Activated CD8-positive, alpha-beta memory T cell treated with anti-CD3 and anti-CD28 coated beads, Interleukin-2, amount 50 U/mL, for 4 hours (primary cell): ENCODE measurements at places on chromosomes 6 and 20.

- no peak for DNase-seq
Measured at GRCh38 chr6:53175027-53175426, 26.4 kb upstream of the GCM1 start.

DNA sequence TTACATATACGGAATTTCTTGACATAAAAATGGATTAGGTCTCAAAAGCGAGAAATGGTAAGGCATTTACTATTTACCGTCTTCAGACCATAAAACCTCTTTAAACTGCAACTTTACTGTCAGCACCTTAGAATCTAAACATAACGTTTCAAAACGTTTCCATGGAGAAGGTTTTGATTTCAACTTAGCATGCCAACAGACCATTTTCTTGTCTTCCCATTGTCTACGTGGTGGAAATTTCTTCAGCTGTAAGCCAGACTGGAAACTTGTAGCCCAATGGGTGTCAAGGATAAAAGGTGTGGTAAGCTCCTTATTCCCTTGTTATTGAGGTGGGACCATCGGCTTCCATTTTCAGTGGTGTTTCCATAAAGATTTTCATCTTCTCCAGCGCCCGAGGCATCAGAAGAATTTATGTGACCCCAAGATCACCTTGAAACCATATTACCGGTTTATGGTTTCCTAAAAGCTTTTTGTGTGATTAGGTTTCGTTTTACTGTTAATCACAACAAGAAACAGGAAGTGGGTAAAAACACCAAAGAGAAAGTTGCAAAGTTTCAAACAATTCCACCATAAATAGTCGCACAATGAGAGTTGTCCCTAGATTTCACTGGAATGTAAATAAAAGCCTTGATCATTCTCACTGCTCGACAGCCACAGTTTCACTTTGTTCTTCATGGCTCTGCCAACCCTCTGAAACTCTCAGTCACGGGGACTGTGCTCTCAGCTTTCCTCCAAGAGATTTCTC lies 63.0 kb upstream of the CD2AP start:
- DNase-seq: no peak

GRCh38 chr6:160085713-160086505 lies 35.7 kb upstream of the SLC22A1 start:
- DNase-seq: no peak

DNA sequence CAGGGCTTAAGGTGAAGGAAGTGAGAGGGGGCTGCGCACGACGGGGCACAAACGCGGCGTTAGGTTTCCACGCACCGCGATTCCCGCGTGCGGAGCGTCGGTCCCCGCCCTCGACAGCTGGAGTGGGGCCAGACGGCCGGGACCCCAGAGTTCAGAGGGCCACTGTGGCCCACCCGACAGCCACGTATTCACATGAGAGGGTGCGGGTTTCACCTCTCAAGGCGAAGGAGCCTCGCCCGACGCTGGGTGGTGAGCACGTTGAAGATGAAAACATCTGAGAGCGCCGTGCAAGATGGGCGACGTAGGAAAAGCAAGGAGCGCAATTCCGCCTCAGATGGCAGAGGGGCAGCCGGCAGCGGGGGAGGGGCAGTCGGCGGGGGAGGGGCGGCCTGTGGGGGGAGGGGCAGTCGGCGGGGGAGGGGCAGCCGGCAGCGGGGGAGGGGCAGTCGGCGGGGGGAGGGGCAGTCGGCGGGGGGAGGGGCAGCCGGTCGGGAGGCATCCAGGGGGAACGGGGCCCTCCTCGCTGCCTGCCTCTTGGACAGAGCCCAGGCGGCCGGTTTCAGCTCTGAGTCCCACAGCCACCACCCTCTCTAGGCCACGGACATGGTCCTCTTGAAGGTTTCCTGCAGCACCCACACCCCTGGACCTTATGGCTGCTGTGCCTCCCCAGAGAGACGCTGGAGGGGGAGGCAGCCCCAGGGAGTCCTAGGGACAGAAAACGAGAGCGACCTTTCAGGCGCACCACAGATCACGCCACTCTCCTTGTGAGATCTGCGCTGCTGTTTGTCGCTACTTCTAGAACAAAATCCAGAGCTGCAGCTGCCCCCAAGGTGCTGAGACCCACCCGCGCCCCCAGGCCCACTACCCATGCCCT lies 113.7 kb downstream of the DLL1 start:
- no peak for DNase-seq

- DNase-seq: no peak
Measured at GRCh38 chr20:63484651-63485403, 12.4 kb upstream of the KCNQ2 start.

- no peak for DNase-seq
Measured at GRCh38 chr6:150261997-150262697, 106.7 kb upstream of the IYD start.

DNA sequence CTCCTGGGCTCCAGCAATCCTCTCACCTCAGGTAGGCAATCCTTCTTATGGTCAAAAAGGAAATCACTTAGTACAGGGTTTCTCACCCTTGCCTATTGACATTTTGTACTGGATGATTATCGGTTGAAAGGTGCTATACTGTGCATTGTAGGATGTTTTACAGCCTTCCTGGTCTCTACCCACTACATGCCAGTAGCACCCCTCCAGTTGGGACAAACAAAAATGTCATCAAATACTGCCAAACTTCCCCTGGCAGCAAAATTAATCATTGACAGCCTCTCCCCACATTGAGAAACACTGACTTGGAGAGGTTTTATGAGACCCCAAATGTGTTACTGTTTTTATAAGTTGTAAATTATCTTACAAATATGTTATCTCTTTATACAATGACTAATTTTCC lies 368.1 kb downstream of the PKHD1 start:
- DNase-seq: no peak

- no peak for DNase-seq
Measured at GRCh38 chr20:63534831-63535651, 2.1 kb downstream of the PTK6 start.

- DNase-seq: no peak
Measured at GRCh38 chr6:85641522-85641896, 1.2 kb downstream of the SYNCRIP start.

DNA sequence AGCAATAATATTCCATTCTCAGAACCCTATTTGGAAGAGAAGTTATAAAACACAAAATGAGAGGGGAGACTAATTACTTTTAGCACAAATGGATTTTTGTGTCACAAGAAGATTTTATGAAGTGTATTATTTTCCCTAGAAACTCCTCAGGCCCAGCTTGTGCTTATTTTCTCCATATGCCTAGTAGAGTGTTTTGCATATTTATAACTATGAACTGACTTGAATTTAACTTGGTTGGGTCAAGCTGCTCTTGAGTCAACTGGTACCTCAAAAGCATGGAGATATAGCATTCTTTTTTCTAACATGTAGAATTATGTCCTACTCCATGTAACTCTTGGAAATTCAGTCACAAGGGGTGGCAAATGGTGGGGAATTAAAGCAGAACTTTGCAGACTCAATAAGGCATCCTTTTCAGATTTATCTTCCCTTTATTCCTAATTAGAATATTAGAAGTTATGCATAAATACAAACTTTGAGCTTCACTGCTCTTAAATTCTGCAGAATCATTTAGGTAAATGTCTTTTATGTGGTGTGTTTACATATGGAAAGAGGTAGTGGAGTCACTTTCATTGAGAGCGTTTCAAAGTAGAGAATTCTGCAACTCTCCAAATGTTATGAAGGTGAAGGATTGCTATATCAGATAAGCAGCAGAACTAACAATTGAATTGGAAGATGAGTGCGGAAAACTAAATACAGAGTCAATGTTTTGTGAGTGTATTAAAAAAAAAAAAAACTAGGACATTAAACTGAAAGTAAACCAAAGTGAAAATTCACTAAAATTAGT lies 19.1 kb upstream of the CCN2 start:
- no peak for DNase-seq

DNA sequence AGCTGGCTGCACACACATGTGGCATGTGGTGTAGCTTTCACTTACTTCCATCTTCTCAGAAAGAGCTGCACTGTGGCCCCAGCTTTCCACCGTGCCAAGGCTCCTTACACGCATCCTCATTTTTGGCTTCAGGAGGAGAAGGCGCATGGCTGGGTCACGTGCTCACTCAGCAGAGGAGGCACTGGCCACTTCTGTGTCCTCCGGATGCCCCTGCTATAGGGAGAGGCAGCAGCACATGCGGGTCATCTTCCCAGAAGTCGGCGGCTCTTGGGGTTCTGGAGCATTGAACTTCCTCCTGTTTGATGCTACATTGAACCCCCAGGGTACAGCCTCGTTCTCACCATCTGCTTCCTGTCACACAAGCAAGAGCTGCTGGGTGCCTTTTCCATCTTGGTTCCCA lies 111.3 kb downstream of the FAM120B start:
- DNase-seq: no peak

DNA sequence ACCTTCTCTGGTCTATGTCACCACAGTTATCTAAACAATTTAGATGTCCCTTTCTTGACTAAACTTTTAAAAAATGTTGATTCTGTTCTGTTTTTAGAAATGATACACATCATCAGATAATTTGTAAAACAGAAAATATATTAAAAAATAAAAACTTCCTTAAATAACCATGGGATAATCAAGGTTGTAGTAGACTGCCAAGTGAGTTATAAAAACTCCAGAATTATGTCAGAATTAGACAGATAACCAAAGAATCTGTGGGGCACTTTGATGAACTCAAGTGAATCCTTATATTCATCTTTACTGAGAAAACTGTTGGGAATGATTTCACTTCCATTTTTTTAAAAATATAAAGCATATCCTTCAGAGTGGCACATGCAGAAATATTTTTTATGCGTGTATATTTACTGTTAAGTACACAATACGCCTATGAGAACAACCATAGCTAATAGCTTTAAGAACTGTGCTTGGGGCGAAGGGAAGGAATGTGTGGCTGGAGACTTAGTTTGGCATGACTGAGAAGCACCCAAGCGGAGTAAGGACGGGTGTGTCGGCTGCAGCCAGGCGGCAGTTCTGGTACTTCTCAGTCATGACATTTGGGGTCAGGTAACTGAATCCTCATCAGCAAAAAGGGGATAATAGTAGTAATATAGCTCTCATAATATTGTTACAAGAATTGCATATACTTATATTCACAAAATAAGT lies 604.7 kb upstream of the CITED2 start:
- DNase-seq: no peak

DNA sequence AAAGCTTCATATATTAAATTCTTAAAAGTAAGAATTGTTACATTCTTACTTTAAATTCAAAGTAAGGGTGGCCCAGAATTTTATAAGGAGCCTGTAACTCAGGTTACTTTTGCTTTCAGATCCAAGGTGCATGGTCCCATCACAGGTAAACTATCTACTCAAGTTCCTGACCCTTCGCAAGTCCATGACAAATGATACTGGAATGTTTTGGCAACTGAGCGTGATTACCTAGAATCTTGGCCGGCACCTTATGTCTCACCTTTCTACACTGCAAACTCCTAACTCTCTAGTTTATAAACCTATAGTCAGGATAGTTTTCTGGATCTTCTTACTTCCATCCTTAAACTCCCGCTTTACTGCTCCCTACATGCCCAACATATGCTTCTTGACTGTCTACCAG lies 67.9 kb upstream of the HMGN3 start:
- no peak for DNase-seq

DNA sequence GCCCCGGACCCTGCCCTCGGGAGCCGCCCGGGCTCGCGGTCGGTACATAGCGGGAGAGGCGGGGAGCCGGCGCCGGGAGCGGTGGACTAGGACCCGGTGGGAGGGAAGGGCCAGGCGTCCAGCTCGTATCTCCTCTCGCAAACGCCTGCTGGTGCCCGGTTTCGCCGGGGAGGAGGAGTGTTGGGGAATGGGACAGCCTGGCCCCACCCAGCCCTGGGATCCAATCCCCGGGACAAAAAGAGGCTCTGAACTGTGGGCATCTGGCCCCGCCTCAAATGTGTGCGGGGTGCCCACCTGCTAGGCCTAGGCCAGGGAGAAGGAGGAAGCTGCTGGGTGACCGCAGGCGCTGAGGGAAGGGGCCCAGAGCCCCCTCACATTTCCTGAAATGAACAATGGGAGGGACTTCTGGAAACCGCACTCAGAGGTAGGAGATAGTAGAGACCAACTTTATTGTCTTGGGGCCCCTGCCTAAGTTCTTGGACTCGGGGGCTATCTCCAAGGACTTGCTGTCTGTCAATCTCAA lies at the start of gene KCNK17:
Gene KCNK17 (minus strand): TSS at position 147 of the 523 bp plus-strand sequence. CDS start 99 bp downstream, at position 48.
- no peak for DNase-seq

DNA sequence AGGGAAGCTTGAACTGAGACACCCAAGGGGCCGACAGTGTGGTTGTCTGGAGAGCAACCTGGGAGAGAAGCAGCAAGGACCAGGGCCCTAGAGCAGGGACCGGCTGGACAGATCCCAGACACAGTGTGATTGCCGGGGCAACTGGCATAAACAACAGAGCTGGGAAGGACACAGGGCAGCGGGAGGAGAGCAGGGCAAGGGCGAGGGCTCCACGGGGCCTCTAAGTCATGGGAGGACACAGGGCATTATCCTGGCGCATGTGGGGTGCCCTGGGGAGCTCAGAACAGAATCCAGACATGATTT lies 31.1 kb upstream of the CCR6 start:
- DNase-seq: no peak

DNA sequence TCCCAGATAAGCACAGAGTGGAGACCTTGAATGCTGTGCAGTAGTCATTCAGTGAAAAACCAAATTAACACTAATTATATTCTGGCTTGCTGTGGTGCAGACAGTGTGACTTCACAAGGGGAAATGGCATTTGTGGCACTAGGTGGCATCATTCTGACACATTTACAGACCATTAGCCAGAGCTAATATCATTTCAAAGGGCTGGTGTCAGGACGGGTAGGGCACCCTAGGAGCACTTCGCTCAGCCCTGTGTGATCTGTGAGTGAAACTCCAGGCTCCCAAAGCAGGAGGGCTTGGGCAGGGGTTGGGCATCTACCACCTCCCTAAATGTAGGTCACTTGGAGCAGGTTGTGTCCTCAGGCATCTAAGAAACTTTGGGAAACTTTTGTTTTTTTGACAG lies 555.8 kb downstream of the PKHD1 start:
- no peak for DNase-seq

GRCh38 chr6:14038467-14039437 lies 78.8 kb upstream of the CD83 start:
- DNase-seq: no peak

DNA sequence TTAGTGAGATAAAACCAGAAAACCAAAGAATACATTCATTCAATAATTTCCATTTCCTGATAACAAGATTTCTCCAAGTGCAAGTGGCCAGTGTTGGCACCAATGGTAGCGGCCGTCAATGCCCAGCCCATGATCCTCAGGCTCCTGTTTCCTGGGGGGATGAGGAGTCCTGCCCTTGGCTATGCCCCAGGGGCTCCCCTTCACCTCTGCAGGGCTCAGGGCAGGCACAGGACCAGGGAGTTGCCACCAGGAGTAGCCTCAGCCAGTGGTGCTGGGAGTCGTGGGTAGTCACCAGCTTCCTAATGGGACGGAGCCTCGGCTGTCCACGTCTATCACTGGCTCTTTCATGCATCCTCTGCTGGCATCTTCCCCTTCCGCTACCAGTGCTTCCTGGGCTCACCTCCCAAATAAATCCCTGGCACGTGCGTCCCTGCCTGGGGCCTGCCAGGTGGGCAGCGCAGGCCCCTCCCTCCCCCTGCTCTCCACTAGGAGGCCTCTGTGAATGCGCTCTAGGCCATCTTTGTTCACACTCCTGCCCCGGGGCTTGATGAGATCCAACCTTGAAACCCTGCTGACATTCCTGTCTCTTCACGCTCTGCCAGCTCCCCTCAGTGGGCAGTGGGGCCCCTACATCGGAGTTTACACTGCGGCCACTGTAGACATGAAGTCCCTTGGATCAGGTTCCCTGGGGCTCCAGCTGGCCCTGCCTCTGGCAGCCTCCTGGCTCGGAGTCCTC lies 215.7 kb downstream of the SYNDIG1 start:
- no peak for DNase-seq
